ENCODE measurements at places on chromosomes 6 and 20.

DNA sequence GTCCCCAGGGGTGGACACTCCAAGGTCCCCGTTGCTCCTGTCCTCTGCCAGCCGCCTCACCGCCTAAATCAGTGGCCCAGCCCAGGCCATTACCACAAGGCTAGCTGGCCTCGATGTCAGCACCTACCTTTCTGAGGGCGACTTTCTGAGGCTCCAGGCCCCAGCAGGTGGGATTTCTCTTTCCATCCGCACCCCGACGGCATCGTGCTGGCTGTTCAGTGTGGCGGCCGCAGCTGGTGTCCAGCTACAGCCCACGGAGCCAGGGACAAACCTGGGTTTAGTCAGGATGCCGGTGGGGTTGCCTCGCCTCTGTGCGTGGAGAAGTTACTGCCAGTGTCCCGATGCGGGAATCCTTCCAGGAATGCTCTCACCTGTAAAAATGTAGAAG, 60.8 kb downstream of the ERMARD start:
- DNase-seq: no peak

DNA sequence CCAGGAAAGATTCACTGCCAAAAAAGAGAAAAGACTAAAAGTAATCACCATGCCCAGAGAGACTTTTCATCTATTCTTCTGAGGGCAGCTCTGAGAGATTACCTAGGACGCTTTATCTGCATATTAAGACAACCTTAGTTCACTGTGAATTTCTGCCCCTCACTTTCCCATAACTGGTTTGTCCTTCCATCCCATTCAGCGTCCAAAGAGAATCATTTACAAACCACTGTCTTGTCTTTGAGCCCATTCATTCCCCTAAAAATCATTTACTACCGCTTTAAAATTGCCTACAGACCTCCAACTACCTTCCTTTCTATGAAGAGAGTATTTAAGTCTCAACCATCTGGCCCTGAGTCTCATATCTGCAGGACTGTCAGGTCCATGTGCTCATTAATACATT, 149.0 kb downstream of the PDSS2 start:
- DNase-seq: no peak

- no peak for DNase-seq
Observed at GRCh38 chr6:17845598-17845997, 138.9 kb upstream of the NUP153 start.

DNA sequence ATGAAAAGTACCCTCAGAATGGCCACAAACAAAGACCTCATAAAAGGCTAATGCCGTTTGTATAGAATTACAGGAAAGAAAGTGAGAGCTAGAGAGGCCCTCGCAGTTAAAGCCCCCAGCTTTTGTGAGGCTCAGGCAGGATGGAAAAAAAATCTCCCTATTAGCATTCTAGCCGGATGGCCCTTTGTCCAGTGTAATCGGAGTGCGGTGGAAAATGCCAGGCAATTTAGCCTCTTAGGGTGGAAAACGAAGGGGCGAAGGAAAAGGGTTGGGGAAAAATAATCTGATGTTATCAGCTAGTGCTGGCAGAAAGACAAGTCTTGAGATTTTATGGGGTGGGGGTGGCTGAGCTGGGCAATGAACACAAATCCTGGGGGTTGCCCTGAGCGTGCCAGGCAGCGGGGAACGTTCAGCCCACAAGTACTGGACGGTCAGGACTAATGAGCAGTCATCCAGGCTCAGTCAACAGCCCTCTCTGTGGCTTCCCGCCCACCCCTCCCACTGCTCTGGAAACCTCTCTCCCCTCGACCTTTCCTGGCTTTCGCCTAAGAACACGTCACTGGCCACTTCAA, 92.4 kb downstream of the PSMG4 start:
- DNase-seq: no peak

- DNase-seq: no peak
Observed at GRCh38 chr6:135331002-135331401, 149.9 kb downstream of the MYB start.

DNA sequence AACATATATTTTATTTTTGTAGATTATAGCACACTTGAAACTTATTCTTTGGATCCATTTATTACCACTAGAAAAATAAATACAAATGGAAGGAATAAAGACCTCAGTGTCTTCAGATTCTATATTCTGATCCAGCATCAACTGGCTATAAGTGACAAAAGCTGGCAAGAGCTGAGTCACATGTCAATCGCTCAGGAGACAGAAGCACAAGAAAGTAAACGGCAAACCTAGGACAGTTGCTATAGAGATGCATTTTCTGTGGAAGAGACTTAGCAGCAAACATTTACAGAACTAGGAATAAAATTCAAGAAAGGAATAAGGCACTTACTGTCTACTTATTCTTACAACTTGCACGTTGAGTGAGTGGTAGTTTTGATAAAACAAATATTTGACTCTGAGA, 230.4 kb downstream of the CLVS2 start:
- DNase-seq: no peak
